ENCODE measurements at places on chromosomes 16 and 17.
A peak's percentile ranks its signal among the peaks of the same experiment; 100 is the strongest.

DNA sequence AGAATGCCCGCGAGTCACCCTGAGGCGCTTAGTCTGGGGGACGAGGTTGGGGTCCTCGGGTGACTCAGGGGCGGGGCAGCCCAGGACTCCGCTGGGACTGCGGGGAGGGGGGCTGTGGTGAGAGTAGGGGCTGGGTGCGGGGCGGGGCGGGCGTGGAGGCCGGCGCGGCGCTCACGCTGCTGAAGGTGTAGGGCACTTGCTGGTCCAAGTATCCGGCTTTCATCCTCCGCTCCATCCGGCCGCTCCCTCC lies 832 bp downstream of the ETV4 start:
- DNase-seq, result no peak

DNA sequence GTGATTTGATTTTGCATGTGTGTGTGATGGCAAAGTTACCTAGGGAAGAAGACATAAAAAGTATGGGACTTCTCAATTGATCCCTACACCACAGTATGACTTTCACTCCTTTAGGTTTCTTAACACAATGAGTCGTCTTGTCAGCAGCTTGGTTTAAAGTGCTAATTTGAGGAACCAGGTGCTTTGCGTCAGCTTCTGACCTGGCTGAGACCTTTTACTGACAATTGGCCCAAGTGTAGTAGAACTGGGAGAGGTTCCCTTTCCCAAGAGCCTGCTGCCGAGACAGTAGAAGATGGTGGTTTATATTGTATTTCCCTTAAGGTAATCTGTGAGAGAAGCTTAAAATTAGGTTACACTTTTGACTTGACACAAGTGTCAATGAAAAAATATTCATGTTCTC lies 54.9 kb downstream of the LDHD start:
- DNase-seq, result no peak

DNA sequence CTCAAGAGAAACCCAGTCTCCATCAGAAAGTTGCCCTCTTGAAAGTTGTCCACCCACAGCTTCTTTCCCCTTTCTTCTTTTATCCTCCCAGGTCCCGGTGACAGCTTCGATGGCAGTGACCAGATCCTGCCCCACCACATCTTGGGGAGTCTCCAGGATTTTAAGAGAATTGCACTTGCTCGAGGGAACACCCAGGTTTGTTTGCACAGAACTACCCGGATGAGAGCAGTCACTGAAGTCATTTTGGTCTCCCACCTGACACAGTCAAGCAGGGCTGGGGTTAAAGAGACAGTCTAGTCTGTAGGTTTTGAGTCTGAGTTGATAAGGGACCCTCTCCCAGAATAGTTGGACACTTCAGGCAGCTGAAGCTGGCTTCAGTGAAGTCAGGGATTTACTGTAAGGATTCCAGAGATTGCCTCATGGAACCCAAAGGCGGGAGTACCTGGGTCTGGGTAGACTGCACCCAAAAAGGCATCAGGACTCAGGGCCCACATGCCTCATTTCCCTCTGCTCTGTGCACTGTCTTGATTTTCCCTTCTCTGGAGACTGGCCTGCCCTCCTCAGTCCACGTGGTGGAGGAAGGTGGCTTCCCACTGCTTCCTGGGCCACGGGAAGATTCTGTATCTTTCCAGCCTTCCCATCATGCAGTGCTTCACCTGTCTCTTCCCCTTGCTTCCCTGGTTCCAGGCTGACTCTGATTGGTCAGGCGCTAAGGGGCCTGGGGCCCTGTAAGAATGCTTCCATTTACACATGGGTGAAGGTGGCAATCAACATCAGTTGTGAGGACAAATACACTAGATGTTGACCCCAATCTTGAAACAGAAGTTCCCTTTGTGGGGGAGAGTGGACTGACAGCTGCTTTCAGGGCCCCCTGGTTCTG lies 9.5 kb downstream of the MYCBPAP start:
- no peak for DNase-seq

- no peak for DNase-seq
Measured at GRCh38 chr16:59950431-59950830, 1216.3 kb upstream of the GOT2 start.

DNA sequence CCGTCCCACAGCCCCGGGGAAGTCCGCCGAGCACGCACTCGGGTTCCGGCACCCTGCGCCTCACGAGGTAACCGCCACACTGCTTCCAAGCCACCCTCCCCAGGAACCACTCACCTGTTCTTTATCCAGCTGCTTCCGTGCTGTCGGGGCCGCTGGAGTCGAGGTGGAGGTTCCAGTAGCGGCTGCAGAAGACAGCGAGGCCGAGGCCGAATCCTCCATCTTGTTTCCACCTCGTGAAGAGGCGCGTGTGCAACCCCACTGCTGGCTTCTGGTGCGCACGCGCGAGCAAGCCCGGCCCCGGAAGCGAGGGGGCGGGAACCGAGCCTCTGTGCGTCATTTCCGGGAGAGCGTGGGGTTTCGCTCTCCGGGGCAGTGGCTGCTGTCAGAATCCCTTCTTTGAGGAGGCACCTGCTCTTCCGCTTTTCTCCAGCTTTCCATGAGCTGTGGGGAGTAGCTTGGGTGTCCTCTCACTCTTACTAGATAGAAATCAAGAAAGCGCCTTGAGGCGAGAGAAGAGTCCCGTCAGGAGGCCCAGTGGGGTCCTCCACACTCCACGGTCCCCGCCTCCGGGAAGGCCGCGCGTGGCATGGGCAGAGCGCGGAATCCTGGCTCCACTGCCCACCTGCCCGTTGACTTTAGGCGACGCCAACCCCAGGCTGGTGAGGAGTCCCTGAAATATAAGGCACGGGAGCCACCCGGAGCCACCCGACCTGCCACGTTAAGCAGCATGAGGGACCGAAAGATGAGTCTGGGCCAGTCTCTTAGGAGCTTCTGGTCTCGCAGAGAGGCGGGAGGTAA lies at the start of gene RSL1D1:
TSS of gene RSL1D1 (minus strand) at position 249 of the 798 bp plus-strand sequence. CDS start at position 219, 30 bp downstream.
- peak; percentile 56 for DNase-seq

GRCh38 chr16:88287219-88287618 lies 95.5 kb upstream of the ZNF469 start:
- no peak for DNase-seq

GRCh38 chr16:85978291-85978775 lies 79.4 kb downstream of the IRF8 start:
- DNase-seq, result no peak

DNA sequence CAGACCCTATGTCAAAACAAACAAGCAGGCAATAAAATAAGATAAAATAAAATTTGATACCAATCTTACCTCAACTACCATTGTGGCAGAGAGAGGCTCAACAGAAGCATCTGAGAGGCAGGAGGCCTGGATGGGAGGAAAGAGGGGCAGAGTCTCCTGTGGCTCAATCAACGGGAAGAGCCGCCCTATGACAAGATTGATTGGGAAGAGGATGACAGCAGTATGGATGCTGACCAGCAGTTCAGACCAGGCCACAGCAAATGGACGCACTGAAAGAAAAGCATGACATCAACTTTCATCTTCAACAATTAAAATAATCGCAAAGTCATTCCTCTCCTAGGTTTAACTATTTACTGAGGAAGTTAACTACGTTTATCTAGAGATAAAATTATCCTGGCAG lies 47.4 kb downstream of the PKD1L3 start:
- DNase-seq, result no peak

All from AG09309 (cell line).